ENCODE measurements at places on chromosomes 16 and 17.

- no peak for DNase-seq
Observed at GRCh38 chr16:35352431-35352830, 1893.0 kb downstream of the TP53TG3F start.

GRCh38 chr17:28855336-28855679 lies 492 bp downstream of the ERAL1 start:
- no peak for DNase-seq

DNA sequence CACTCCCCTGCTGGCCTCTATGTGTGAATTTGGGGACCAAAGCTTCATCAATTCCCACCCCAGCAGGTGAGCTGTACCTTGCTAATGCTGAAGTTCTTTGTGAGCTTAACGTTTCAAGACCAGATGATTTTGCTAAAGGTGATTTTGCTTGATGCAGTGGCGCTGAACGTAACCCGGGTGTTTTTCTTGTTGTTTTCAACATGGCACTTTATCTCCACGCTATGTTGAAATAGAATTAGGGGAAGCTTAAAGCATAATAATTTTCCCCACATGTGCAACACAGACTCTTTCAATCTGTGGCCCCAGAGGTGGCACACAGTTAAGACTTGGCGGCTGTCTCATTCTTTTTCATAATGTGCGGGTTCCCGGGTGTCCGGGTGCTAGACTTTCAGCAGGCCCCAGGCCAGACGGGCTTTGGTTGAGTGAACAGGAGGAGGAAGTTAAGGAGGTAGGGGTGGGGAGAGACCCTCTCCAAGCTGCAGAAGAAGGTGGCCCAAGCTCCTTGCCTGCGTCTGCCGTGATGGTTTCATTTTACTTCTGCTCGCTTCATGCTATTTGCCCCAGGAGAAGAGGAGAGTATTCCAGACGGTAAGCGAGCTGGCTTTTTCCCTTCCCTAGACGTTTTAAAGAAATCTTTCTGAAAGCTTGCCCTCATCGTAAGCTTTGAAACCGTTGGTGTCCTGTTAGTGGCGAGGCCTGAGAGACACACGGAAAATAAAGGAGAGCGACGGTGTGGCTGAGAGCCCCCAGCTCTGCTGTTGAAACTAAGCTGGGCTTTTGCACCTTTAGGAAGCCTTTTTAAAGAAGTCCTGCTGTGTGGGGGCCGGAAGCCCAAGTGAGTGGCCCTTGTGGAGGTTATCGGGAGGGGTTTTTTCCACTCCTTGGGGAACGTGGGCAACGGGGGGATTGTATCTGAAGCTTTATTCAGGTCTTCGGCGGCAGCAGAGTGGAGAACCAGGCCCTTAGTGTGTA lies 4.2 kb downstream of the FOXC2 start:
- DNase-seq, result no peak

DNA sequence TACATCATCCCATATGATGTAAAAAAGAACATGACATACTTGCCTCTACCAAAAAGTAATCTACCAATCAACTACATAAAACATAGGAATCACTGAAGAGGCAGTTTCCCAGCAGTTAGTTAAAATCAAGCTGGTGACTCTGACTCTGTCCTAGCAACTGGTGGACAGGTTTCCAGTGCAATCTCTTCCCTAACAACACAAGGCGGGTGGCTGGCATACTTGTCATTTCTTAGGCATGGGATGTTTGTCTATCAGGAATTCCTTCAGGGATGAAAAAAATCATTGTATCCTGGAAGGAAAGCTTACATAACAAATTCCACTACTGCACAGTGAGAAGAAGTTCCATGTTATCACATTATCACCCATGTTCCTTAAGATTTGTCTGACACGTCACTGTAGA lies 50.9 kb downstream of the HELZ start:
- DNase-seq, result no peak

- DNase-seq, result no peak
Observed at GRCh38 chr17:41284546-41284945, 9.0 kb downstream of the KRTAP9-7 start.

- no peak for DNase-seq
Observed at GRCh38 chr17:9209781-9210370, 188.6 kb downstream of the NTN1 start.

DNA sequence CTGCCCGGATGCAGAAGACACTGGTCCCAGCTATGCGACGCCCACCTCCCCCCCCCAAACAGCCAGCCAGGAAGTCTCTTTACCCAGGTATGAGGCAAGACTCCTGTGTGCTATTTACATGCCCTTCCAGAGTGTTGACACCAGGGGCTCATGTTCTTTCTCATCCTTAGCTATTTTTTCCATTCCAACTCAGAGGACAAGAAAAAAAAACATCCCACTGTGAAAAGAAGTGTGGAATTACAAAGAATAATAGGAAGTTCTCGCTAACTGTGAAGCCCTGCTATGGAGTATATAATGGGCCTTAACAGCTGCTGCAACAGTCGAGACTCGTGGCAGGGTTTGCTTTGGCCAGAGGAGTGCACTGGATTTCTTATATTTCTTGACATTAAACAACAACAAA lies 584.9 kb downstream of the CDH13 start:
- DNase-seq, result no peak

DNA sequence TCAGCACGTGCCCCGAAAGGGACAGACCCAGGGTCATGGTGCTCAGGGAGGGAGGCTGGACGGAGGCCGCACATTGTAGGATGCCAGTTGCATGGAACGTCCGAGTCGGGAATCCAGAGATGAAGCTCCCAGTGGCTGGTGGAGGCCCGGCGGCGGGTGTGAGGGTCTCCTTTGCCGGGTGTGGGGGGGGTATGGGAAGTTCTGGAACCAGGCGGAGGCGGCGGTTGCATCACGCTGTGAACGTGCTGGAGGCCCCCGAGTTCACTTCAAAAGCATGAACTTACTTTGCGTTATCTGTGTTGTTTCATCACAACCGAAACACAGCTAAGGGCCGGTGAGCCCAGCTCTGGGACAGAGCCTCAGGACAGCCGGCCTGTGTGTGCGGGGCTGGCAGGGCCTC lies 73.4 kb upstream of the GNG13 start:
- DNase-seq, result no peak

DNA sequence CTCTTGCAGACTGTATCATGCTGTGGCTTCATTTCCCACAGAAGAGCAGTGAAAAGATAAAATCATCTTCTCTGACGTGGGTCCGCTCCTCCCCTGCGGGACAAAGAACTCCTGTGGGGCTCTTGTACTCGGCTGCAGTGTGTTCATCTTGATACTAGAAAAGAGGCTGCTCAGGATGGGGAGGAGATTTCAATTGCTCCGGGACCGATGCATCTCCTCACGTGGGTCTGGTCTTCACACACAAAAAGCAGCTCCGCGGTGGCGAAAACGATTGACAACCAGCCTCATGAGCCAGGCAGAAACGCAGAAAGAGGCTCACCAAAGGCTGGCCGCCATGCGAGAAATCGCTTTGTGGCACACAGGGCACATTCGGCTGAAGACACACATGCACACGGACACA lies 14.4 kb upstream of the KCNJ18 start:
- DNase-seq, result peak; percentile 13

GRCh38 chr16:3980253-3981111 lies 100.0 kb upstream of the CREBBP start:
- no peak for DNase-seq

DNA sequence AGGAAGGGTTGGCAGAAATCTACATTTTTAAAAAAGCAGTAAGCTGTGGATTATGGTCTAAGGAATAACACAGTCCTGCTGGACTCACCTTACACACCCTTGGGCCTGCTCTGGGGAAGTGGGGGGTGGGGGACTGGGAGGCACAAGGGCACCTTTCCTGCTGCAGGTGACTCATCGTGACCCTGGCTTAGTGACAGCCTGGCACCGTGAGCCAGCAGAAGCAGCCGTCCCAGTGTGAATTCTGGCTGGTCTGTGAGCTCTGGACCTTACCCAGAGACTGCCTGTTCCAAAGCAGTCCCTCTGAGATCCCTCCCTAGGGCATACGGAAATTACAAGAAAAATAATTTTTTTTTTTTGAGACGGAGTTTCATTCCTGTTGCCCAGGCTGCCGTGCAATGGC lies 4.2 kb upstream of the CRK start:
- DNase-seq, result no peak

DNA sequence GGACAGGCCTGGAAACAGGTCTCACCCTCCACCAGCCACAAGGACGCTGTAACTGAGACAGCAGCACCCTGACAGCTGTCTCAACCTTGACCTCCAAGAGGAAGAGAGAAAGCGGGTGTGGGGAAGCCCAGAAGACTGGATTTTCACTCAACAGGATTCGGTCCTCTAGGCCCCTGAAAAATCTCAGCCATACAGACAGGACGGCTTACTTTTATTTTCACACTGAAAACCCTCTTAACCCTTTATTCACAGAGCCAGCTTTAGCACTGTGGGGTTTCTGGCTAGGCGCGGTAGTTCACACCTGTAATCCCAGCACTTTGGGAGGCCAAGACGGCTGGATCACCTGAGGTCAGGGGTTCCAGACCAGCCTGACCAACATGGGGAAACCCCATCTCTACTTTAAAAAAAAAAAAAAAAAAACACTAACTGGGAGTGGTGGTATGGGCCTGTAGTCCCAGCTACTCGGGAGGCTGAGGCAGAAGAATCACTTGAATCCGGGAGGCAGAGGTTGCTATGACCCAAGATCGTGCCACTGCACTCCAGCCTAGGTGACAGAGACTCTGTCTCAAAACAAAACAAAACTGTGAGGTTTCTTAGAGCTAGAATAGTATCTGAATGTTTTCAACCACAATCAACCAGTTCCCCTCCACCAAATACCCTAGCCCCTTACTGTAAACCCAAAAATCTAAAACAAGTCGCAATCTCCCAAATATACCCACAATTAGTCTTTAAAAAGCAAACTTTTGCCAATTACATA lies 5.3 kb downstream of the ANKRD11 start:
- DNase-seq, result peak; percentile 55

DNA sequence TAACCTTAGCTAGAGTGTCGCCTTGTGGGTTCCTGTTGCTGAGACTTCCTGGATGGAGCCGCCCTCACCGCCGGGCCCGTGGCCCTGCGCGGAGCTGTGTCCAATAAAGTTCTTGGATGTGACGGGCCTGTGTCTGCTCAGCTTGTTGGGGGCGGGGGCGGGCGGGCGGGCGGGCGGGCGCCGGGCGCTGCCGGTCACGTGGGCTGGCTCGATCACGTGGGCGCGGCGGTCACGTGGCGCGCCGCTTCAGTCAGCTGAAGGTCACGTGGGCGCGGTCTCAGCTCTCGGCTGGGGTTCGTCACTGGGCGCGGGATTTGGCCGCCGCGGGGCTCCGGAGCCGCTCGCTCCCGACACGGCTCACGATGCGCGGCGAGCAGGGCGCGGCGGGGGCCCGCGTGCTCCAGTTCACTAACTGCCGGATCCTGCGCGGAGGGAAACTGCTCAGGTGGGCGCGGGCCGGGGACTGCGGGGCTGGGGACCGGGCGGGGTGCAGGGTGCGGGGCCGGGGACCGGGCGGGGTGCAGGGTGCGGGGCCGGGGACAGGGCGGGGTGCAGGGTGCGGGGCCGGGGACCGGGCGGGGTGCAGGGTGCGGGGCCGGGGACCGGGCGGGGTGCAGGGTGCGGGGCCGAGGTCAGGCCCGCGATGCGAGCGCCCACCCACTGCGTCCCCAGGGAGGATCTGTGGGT lies at the start of gene AMDHD2:
Gene AMDHD2, plus strand, starts transcription at position 275 of the 687 bp plus-strand sequence. Its CDS starts 88 bp downstream, at position 363.
- DNase-seq, result peak; percentile 91

GRCh38 chr16:49465661-49466528 lies 92.3 kb downstream of the C16orf78 start:
- DNase-seq, result peak; percentile 8

DNA sequence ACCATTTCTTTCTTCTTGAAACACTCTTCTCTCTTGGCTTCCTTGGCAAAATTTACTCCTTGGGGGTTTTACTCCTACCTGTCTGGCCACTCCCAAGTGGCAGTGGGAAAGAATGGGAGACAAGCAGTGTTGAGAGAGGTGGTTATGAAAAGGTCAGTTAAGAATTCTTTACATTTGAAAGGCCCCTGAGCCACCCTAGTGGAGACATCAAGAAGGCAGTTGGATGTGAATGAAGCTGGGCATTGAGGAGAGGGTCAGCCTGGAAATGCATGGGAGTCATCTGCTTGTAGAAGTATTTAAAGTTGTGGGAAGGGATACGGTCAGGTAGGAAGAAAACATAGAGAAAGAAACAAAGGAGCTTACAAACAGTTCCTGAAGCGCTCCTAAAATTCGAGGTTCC lies 42.3 kb upstream of the CCNF start:
- DNase-seq, result no peak

- DNase-seq, result no peak
Observed at GRCh38 chr16:576197-576822, 6.5 kb downstream of the PIGQ start.

GRCh38 chr17:63945784-63946439 lies 13.8 kb upstream of the CD79B start:
- peak; percentile 21 for DNase-seq

DNA sequence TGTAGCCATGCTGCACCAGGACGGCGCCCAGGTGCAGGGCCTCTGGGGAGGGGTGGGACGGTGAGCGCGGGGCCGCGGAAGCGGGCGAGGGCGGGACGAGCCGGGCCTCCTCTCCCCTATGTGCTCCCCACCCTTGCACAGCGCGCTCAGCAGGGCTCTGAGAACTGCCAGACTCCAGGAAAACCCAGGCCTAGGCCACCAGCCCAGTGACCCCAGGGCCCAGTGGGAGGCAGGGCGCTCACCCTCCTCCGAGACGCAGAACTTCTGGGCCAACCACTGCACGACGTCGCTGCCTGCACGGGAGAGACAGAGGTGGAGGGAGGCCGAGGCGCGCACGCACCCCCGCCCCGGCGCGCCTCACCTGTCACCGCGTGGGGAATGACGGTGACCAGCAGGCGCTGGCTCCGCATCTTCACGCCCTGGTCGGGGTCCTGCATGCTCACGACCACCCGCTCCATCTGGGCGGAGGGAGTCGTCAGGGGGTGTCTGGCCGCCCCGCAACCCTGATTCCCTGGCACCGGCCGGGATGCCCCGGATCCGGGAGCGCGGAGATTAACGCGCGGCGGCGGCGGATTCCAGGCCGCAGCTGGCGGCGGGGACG lies 603 bp downstream of the RGS11 start:
- DNase-seq, result no peak

DNA sequence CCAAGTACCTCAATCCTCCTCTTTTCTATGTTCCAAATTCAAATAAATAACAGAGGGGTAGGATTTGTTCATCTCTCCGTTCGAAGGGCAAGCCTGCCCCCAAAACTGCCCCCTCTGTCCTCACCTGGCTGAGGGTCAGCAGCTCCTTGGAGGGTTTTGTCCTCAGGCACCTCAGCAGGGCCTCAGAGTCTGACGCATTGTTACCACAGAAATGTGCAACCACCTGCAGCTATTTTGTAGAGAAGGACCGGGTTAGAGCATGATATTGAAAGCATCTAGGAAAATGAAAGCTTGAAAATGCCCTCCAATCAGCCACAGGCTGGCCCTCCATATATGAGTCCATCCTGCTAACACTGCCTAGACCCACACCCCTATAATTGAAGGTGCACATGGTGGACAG lies 13.9 kb downstream of the CES5A start:
- no peak for DNase-seq

- no peak for DNase-seq
Observed at GRCh38 chr17:16302856-16303255, 50.4 kb downstream of the CENPV start.

- DNase-seq, result no peak
Observed at GRCh38 chr17:44444735-44445105, 55.3 kb upstream of the ITGA2B start.

DNA sequence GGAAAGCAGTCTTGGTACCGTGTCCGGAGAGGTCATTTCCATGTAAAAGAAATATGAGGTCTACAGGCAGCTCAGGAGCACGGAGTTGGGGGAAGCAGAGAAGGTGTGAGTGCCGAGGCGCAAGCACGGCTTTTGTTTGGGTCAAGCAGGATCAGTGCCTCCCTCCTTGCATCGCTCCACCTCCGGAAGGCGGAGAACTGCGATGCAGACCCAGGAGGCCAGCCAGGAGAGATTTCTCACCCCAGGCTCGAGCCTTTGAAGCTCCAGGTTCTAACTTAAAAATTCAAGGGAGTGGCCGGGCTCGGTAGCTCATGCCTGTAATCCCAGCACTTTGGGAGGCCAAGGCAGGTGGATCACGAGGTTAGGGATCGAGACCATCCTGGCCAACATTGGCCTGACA lies 25.0 kb downstream of the NAA60 start:
- DNase-seq, result no peak
